ENCODE measurements at places on chromosomes 5 and 9.

- no peaks in the 10 kb centered on the region for H3K27me3 ChIP-seq
- no peak for DNase-seq
- peaks cover 12% of the 10 kb centered on the region for H3K4me1 ChIP-seq
- H3K36me3 ChIP-seq: no peaks in the 10 kb centered on the region
- H3K27ac ChIP-seq: no peak overlapping the region
Observed at GRCh38 chr9:899440-900184, 58.1 kb downstream of the DMRT1 start.

DNA sequence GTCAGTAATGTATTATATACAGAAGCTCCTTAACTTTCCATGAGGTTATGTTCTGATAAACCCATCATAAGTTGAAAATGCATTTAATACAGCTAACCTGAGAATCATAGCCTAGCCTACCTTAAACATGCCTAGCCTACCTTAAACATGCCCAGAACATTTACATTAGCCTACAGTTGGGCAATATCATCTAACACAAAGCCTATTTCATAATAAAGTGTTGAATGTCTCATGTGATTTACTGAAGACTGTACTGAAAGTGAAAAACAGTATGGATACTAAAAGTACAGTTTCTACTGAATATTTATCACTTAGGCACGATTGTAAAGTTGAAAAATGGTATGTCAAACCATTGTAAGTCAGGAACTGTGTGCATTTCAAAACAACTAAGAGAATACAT is 1.6 kb downstream of the GM2A start:
- H3K27me3 ChIP-seq: no peaks in the 10 kb centered on the region
- no peaks in the 10 kb centered on the region for H3K36me3 ChIP-seq
- DNase-seq: no peak

GRCh38 chr9:134591573-134591981 is 50.0 kb upstream of the COL5A1 start:
- H3K4me1 ChIP-seq: peaks cover 4% of the 10 kb centered on the region
- no peak for DNase-seq
- H3K36me3 ChIP-seq: no peaks in the 10 kb centered on the region
- H3K27me3 ChIP-seq: no peaks in the 10 kb centered on the region

DNA sequence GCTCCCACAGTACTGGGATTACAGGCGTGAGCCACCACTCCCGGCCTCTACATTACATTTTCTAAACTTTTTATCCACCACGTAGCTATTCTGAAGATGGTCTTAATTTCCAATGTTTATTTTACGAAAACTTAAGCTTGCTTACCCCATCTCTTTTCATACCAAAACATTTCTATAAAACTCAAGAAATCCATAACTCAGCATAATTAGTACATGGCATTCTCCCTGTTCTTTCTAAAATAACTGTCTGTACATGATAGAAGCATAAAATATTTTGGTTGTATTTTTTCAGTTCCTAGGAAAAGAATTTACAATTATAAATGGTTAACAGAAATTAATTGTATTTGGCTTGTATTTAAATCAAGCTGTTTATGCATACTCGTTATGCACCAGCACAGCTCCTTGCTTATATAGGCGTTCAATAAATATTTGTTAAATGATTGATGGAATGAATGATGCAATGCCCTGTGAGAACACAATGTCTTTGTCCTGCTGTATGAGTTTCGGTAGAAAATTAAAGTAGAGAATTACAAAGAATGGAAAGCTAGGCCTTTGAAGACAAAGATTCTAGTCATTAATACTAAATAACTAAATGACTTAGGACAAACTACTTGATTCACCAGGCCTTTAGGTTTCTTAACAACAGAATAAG is 384.2 kb downstream of the EFNA5 start:
- no peaks in the 10 kb centered on the region for H3K4me1 ChIP-seq
- no peaks in the 10 kb centered on the region for H3K27me3 ChIP-seq
- H3K27ac ChIP-seq: no peak overlapping the region
- DNase-seq: no peak
- no peak overlapping the region for H3K4me3 ChIP-seq

GRCh38 chr5:146671561-146672295 is 155.7 kb upstream of the GPR151 start:
- peaks cover 3% of the 10 kb centered on the region for H3K4me1 ChIP-seq
- H3K4me3 ChIP-seq: no peak overlapping the region
- no peak for DNase-seq
- no peaks in the 10 kb centered on the region for H3K36me3 ChIP-seq

Data from H1 (cell line).